ENCODE measurements at places on chromosomes 7 and 10. TPM values are rescaled to one million over a fixed set of nuclear protein-coding genes. Genes with fewer than 3 reads are reported as not detected.

Gene MRPL32
- 108 TPM for total RNA-seq

Gene INMT
- total RNA-seq = not detected

Gene FFAR4
- not detected for total RNA-seq

Gene NPC1L1
- total RNA-seq = not detected
